Bronchial smooth muscle cell (primary cell): ENCODE measurements at places on chromosomes 1 and 21. TPM values are rescaled to one million over a fixed set of nuclear protein-coding genes. Genes with fewer than 3 reads are reported as not detected.

NR5A2 gene
- under 0.01 TPM in 1 of 2 replicates, not detected in the other for total RNA-seq

HSD17B7 gene
- 14.7 and 19.0 TPM in 2 replicates for total RNA-seq

CLCA4 gene
- total RNA-seq = not detected in 2 replicates

WNT3A gene
- total RNA-seq = not detected in 2 replicates

PADI4 gene
- not detected in 2 replicates for total RNA-seq

CD2 gene
- not detected in 2 replicates for total RNA-seq

YBEY gene
- total RNA-seq = 18.8 TPM in 2 replicates

ZNF593OS gene
- total RNA-seq = not detected in 2 replicates

SPRR3 gene
- total RNA-seq = 0.43 TPM in 1 of 2 replicates, not detected in the other

JAM2 gene
- total RNA-seq = 0.69 and 1.4 TPM in 2 replicates

DTL gene
- total RNA-seq = 0.17 and 1.4 TPM in 2 replicates

BEND5 gene
- not detected in 2 replicates for total RNA-seq

FAM163A gene
- total RNA-seq = not detected in 2 replicates

NCF2 gene
- total RNA-seq = 0.16 and 0.17 TPM in 2 replicates

HAO2 gene
- not detected in 2 replicates for total RNA-seq

PLCH2 gene
- total RNA-seq = 0.16 and 0.43 TPM in 2 replicates

ZNF695 gene
- total RNA-seq = 1.1 and 1.3 TPM in 2 replicates

AZIN2 gene
- total RNA-seq = 5.2 and 6.0 TPM in 2 replicates

SCP2 gene
- 186 and 325 TPM in 2 replicates for total RNA-seq

RBP7 gene
- total RNA-seq = not detected in 2 replicates

DYNLT5 gene
- total RNA-seq = 0.16 TPM in 1 of 2 replicates, not detected in the other

ZNF593 gene
- 16.1 and 25.8 TPM in 2 replicates for total RNA-seq

DFFB gene
- total RNA-seq = 4.6 and 5.1 TPM in 2 replicates

HRNR gene
- total RNA-seq = not detected in 2 replicates
